ENCODE measurements at places on chromosomes 2 and 18. TPM values are rescaled to one million over a fixed set of nuclear protein-coding genes. Genes with fewer than 3 reads are reported as not detected.

The ARHGEF33 gene
- 0.68 TPM for total RNA-seq

The IL37 gene
- total RNA-seq: not detected

The GKN1 gene
- total RNA-seq: not detected

The C2orf80 gene
- total RNA-seq: not detected

The STEAP3 gene
- 40.7 TPM for total RNA-seq

The ADCYAP1 gene
- total RNA-seq: 0.18 TPM

The FNDC4 gene
- 3.7 TPM for total RNA-seq

The CCDC142 gene
- total RNA-seq: 28.6 TPM

The ADRA2B gene
- 1.1 TPM for total RNA-seq

The PECR gene
- total RNA-seq: 6.3 TPM

The ZC3H15 gene
- total RNA-seq: 64.6 TPM

The DPP10 gene
- total RNA-seq: 1.0 TPM

The BOLL gene
- not detected for total RNA-seq

The FAM237A gene
- not detected for total RNA-seq

The FBXO36 gene
- total RNA-seq: 3.4 TPM

The G6PC2 gene
- not detected for total RNA-seq

The CCDC141 gene
- 2.8 TPM for total RNA-seq

The APCDD1 gene
- total RNA-seq: 98.4 TPM

The GREB1 gene
- 5.1 TPM for total RNA-seq

The ZSWIM2 gene
- not detected for total RNA-seq

The PLGLB1 gene
- 1.7 TPM for total RNA-seq

The BBS5 gene
- total RNA-seq: 18.8 TPM

The ANO7 gene
- total RNA-seq: 1.4 TPM

The CASP10 gene
- total RNA-seq: 16.6 TPM

The EN1 gene
- total RNA-seq: not detected

The FEV gene
- total RNA-seq: not detected

The LYPD6 gene
- 12.2 TPM for total RNA-seq

The LYPD1 gene
- 0.36 TPM for total RNA-seq

The LONRF2 gene
- total RNA-seq: 3.6 TPM

The ZNF513 gene
- 39.3 TPM for total RNA-seq

The PARD6G gene
- total RNA-seq: 26.4 TPM

The PARD3B gene
- total RNA-seq: 31.4 TPM

The USP40 gene
- 79.2 TPM for total RNA-seq

The SEMA4F gene
- total RNA-seq: 9.1 TPM

The ASAP2 gene
- 42.1 TPM for total RNA-seq

The POTEI gene
- not detected for total RNA-seq

The CHPF gene
- 49.6 TPM for total RNA-seq

The PRKAG3 gene
- total RNA-seq: not detected

The GCKR gene
- total RNA-seq: 1.9 TPM

The KLHL29 gene
- 16.8 TPM for total RNA-seq

The C2orf66 gene
- 1.0 TPM for total RNA-seq

The STPG4 gene
- total RNA-seq: not detected

The CD226 gene
- total RNA-seq: 2.4 TPM

The KCNE4 gene
- 9.1 TPM for total RNA-seq

The LYG1 gene
- total RNA-seq: 0.39 TPM

The MYCN gene
- total RNA-seq: 3.7 TPM

The CIB4 gene
- not detected for total RNA-seq

The ANKZF1 gene
- total RNA-seq: 73.1 TPM

The UGT1A10 gene
- 3.0 TPM for total RNA-seq

The UCN gene
- total RNA-seq: 0.68 TPM

The INPP5D gene
- 43.4 TPM for total RNA-seq

The TOGARAM2 gene
- total RNA-seq: 0.31 TPM

The DNAJB2 gene
- 93.6 TPM for total RNA-seq

The LAMA3 gene
- total RNA-seq: 28.7 TPM

The MSH6 gene
- total RNA-seq: 30.5 TPM

The EFR3B gene
- 1.0 TPM for total RNA-seq

The SLC8A1 gene
- total RNA-seq: 116 TPM

The SLC5A7 gene
- 3.7 TPM for total RNA-seq
